Activated gamma-delta T cell (primary cell): ENCODE measurements at places on chromosomes 6 and 20.

DNA sequence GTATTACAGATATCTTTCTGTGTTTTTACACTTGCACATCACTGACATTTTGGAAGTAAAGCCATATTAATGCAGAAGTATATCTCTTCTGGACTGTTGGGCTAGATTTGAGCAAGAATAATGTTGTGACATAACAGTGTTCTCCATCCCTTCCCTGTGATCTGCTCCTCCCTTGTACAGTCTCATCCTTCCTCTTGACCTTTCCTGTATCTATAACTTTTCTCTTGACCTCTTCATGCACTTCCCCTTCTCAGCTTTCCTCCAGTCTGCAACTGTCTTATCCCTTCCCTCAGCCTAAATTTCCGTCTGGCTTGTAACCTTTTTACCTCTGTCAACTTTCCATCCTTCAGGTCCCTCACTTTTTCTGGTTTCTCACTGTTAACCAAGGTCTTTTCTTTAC lies 29.8 kb downstream of the NCOA3 start:
- DNase-seq: no peak

GRCh38 chr6:108944707-108945680 lies 96.8 kb downstream of the ARMC2 start:
- DNase-seq: no peak

DNA sequence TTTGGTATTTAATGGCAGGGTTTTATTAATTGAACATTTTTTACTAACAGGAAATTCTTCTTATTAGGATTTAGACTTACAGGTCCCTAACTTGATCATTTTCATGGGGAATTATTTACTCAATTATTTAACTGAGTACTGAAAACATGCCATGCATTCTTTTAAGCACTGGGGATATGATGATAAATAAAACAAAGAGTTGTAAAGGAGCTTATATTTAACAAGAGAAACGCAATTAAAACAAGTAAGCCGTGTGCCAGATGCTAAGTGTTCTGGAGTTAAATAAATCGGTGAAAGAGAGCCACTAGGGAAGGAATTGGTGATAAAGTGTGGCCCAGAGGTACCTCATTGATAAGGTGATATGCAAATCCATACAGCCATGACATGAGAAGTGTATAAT lies 214.2 kb upstream of the HTR1E start:
- no peak for DNase-seq

DNA sequence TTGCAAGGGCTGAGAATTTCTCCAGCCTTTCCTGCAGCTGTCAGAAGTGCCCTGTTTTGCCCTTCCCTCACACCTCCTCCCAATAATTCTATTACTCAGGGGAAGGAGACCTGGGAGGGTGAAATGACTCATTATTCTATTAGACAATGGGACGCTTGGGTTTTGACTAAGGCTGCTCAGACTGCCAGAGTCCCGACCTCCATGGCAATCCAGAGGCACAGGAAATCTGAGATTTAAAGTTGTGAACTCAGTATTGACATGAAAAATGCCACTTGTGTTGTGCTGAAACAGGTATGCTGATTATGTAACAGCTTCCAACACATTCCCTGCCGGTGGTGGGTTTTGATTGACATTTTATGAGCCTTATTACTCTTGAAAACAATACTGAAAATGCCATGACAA lies 625.9 kb upstream of the FLRT3 start:
- no peak for DNase-seq

DNA sequence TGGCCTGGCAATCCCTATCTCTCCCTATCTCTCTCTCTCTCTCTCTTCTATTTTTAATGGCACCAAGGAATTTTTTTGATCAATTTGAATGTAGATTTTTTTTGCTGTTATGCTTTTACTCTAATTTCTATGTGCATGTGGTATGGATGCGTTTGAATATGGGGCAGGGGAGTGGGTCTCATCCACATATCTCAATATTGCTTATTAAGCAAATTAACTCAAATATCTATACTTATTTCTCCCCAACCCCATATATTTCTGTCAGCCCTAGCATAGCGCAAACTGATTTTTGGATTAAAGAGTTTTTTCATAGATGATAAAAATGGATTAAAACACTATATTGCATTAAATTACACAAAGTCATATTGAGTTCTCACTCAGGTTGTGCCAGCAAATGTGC lies 210.2 kb downstream of the KHDRBS2 start:
- DNase-seq: no peak

- no peak for DNase-seq
Measured at GRCh38 chr6:85403331-85404015, 46.4 kb upstream of the NT5E start.

DNA sequence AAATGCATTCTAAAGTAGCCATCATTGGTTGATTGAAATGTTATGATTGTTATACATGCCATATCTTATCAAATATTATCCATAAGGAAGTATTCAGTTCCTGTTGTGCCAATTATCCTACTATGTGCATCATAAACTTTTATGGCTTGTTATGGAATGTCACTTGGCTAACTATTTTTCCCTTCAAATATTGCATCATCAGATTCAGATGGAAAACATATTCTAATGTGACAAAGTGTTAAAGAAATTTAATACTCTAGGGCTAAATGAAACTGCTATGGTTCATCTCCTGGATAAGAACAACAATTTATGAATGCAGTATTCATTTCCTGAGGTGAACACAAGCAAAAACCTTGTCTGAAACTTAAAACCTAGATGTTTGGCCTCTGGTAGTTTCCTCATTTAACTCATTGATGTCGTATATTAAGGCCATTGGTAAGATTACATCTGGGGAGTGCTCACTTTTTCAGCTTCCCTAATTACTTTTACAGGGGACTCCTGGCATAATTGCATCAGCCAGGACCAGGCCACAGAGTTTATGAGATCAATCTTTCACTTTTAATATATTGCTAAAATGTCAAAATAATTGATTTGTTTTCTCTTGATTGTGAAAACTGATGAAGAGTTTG lies 134.9 kb upstream of the CEP162 start:
- DNase-seq: no peak

DNA sequence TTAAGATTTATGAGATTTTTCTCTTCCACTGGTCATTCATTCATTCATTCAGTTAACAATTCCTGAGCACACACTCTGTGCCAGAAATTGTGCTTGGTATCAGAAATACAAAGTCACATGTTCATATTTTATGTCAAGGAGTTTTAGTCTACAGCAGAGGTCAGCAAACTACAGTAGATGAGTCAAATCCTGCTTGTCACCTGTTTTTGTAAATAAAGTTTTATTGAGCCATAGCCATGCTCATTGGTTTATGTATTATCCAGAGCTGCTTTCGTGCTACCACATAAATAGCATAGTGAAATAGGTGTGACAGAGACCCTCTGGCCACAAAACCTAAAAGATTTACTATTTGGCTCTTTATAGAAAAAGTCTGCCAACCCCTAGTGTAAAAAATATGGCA lies 46.8 kb downstream of the THEMIS start:
- no peak for DNase-seq

DNA sequence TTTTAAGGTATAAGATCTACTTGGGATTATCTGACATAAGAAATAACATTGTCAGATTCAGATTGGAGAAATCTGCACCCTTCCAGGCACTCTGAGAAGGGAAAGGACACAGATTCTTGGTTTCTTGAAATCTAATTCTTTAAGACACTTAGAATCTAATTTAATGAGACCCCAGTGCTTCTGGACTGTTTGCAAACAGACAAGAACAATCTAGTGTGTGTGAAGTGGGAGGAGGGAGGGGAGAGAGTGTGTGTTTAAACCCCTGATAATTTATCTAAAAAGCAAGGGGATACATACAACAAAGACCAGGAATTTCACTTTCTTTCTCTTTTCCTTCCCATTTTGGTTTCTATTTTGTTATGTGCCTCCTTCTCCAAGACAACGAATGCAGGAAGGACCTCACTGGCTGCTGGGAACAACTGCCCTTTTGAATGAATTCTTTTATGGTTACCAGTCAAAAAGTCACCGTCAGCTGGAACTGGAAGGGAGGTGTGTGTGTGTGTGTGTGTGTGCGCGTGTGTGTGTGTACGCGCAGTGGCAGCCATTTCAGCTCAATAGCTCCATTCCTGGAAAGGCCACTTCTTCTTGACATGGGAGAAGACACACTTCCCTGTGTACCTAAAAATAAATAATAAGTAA lies 129.4 kb downstream of the BCAS1 start:
- no peak for DNase-seq

- DNase-seq: no peak
Measured at GRCh38 chr20:51021067-51022025, 1.6 kb downstream of the KCNG1 start.

DNA sequence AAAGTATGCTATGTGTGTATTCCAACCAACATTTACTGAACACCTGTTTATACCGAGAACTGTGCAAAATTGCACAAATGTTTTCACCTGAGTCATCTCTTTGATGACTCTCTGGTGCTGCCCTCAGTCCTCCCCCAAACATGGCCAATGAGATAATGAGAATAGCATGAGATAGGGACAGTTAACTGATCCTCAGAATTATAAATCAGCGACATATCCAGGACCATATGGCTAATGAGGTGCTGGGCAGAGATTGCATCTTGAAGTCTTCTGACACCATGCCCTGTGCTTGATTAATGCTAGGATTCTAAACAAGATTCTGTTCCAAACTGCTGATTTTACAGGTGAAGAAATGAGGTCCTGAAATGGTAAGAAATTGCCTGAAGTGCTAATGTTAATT lies 13.0 kb downstream of the CLVS2 start:
- no peak for DNase-seq

- no peak for DNase-seq
Measured at GRCh38 chr6:82166493-82166892, 81.1 kb downstream of the IBTK start.

GRCh38 chr20:43438578-43439316 lies 18.9 kb upstream of the SRSF6 start:
- no peak for DNase-seq
